Stimulated activated CD4-positive, alpha-beta T cell treated with anti-CD3 and anti-CD28 coated beads, Interleukin-12 subunit alpha, Interleukin-12 subunit beta, amount 100 ng/mL, for 48 hours (primary cell): ENCODE measurements at places on chromosomes 3 and 15.

GRCh38 chr3:39075910-39076309 is 24.1 kb downstream of the WDR48 start:
- DNase-seq = no peak

GRCh38 chr3:125052624-125053303 is 3.0 kb downstream of the HEG1 start:
- DNase-seq = no peak

GRCh38 chr15:54564166-54564565 is 585.9 kb downstream of the UNC13C start:
- no peak for DNase-seq

GRCh38 chr3:4597208-4597985 is 104.2 kb downstream of the ITPR1 start:
- DNase-seq = no peak

GRCh38 chr3:132804498-132804897 is 82.3 kb upstream of the NPHP3 start:
- no peak for DNase-seq

DNA sequence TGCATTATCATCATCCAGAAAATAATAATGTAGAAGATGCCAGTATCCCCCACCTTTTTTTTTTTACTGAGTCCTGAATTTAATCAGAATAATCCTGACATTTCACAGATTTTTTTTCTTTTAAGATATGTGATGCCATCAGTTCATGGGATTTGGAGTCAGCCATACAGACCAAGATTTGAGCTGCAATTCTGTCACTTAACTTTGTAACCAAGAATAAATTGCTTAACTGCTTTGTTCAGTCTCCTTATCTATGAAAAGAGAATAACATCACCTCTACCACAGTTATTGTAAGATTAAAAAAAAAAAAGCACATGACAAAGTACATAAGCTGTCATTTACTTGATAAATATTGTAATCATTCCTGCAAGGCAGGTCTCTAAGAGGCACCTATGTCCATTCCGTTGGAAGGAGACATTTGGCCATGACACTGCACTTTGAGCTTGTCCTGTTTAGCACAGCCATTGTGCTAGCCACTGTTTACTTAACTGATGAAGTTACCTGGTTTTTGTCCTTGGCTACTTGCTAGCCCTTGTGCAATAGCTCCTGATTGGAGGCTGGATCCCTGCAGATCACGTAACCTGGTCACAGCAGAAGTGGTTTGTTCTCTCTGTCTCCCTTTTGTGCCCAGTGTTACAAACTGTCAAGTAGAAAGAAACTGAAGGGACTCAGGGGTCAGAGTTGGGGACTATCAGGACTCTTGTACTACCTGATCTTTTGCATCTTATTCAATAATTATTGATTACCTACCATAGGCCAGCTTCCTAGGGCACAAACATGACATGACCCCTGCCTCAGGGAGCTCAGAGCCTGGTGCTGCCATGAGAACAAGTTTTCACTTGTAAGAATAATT is 306.0 kb downstream of the WDR72 start:
- DNase-seq = no peak

GRCh38 chr3:184336547-184337398 is 627 bp upstream of the FAM131A start:
- no peak for DNase-seq
